Breast epithelium (tissue), 4 donors: ENCODE measurements at places on chromosomes 5 and 9. TPM values are rescaled to one million over a fixed set of nuclear protein-coding genes. Genes with fewer than 3 reads are reported as not detected.
A peak's percentile ranks its signal among the peaks of the same experiment; 100 is the strongest.

- no peaks in the 10 kb centered on the region for H3K27me3 ChIP-seq
- no peaks in the 10 kb centered on the region for H3K36me3 ChIP-seq
- no peak for DNase-seq
- H3K4me3 ChIP-seq = no peak overlapping the region
- no peak overlapping the region for H3K27ac ChIP-seq
- H3K4me1 ChIP-seq = no peaks in the 10 kb centered on the region
Observed at GRCh38 chr5:16877267-16877935, 58.7 kb downstream of the MYO10 start.

GRCh38 chr5:107687404-107687803 lies 16.7 kb upstream of the EFNA5 start:
- H3K36me3 ChIP-seq = no peaks in the 10 kb centered on the region
- H3K4me3 ChIP-seq = no peak overlapping the region
- DNase-seq = no peak

GRCh38 chr5:125575891-125576505 lies 829.6 kb upstream of the ZNF608 start:
- H3K4me3 ChIP-seq = no peak overlapping the region
- H3K27ac ChIP-seq = no peak overlapping the region
- H3K36me3 ChIP-seq = no peaks in the 10 kb centered on the region
- H3K4me1 ChIP-seq = no peaks in the 10 kb centered on the region
- no peak for DNase-seq

DNA sequence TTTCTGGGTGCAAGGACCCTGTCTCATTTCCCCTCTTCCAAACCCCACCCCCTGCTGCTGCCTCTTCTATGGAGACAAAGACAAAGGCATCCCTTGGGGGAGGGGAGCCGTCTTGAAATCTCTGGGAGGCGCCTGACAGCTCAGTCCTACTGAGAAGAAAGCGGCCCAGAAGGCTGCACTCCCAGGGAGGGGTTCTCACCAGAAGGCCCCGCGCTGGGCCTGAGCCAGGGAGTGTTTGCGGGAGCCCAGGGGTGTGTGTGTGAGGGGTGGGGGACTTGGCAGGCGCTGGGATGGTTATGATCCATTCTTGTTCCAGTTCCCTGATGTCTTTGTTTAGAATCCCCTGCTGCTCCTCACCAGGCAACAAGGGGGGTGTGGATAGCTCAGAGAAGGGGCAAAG lies 45.7 kb upstream of the ALDH1B1 start:
- DNase-seq = no peak
- H3K36me3 ChIP-seq = no peaks in the 10 kb centered on the region
- H3K27ac ChIP-seq = no peak overlapping the region
- no peak overlapping the region for H3K4me3 ChIP-seq
- no peaks in the 10 kb centered on the region for H3K27me3 ChIP-seq

- no peak overlapping the region for H3K4me3 ChIP-seq
- no peak for DNase-seq
- no peak overlapping the region for H3K27ac ChIP-seq
- H3K36me3 ChIP-seq = no peaks in the 10 kb centered on the region
Observed at GRCh38 chr9:110152704-110153374, 55.1 kb downstream of the C9orf152 start.

GRCh38 chr9:131270171-131271015 lies 5.9 kb downstream of the FAM78A start:
- H3K27ac ChIP-seq = peak overlapping the region; percentile 57
- H3K36me3 ChIP-seq = no peaks in the 10 kb centered on the region
- H3K4me1 ChIP-seq = no peaks in the 10 kb centered on the region
- H3K27me3 ChIP-seq = no peaks in the 10 kb centered on the region
- DNase-seq = peak; percentile 42
- H3K4me3 ChIP-seq = peak overlapping the region; percentile 15

DNA sequence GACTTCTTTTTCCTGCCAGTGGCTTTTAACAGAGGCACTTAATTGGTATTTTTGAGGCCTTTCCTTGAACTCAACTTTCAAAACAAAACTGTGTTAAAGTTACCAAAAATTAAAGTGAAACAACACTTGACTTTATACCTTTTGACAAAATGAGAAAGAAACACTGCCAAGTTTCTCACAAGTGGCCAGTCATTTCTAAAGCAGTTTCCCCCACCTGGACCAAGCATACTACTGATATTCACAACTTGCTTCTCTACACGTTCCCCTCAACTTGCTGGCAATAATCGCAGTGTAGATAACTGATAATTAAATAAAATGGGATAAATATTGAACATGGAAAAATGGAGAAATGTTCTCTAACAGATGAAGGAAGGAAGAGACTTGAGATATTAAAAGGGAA lies 135.7 kb downstream of the TLR4 start:
- H3K4me1 ChIP-seq = no peaks in the 10 kb centered on the region
- no peaks in the 10 kb centered on the region for H3K27me3 ChIP-seq
- DNase-seq = no peak
- H3K4me3 ChIP-seq = no peak overlapping the region

DNA sequence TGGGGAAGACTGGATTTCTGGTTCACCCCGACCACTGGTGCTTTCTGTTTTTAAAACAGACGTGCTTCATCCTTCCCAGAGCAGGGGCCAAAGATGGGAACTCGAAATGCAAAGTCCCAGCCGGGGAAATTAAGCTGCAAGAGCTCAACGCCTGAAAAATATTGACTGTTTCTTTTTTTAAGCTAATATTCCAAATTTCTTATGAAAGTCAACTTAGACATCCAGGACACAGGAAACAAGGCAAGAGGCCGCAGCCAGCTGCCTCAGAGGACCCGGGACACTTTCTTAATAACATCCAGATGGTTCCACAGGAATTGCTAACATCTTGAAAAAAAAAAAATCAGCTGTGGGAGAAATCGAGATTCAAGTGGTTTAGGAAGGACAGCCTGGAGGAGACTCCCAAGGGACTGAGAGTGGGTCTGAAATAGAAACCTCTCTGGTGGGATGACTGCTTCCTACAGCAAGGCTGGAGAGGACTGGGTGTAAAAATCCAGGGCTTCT lies 144.9 kb downstream of the FGF1 start:
- no peak for DNase-seq
- no peaks in the 10 kb centered on the region for H3K36me3 ChIP-seq
- H3K27me3 ChIP-seq = no peaks in the 10 kb centered on the region
- H3K4me1 ChIP-seq = no peaks in the 10 kb centered on the region

DNA sequence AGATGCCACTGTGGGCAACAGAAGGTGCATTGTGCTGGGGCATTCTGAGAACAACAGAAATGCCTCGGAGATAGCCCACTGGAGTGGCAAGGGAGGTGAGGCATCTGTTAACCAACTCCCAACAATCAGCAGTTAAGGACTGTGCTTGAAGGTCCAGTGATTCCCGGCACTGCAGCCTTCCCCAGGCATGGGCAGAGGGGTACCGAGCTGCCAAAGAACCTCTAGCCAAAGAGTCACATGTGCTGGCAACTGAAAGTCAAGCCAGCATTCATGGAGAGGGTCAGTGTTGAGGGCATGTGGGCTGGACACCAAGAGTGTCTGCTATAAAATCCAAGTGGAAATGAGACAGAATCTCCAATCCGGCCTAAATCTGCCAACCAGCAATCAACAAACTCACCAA lies 149.6 kb downstream of the ASTN2 start:
- H3K36me3 ChIP-seq = no peaks in the 10 kb centered on the region
- no peak overlapping the region for H3K27ac ChIP-seq
- no peaks in the 10 kb centered on the region for H3K4me1 ChIP-seq

- no peaks in the 10 kb centered on the region for H3K4me1 ChIP-seq
- H3K36me3 ChIP-seq = no peaks in the 10 kb centered on the region
- DNase-seq = no peak
- H3K27me3 ChIP-seq = no peaks in the 10 kb centered on the region
- no peak overlapping the region for H3K27ac ChIP-seq
Observed at GRCh38 chr9:4416467-4416866, 73.8 kb upstream of the SLC1A1 start.

DNA sequence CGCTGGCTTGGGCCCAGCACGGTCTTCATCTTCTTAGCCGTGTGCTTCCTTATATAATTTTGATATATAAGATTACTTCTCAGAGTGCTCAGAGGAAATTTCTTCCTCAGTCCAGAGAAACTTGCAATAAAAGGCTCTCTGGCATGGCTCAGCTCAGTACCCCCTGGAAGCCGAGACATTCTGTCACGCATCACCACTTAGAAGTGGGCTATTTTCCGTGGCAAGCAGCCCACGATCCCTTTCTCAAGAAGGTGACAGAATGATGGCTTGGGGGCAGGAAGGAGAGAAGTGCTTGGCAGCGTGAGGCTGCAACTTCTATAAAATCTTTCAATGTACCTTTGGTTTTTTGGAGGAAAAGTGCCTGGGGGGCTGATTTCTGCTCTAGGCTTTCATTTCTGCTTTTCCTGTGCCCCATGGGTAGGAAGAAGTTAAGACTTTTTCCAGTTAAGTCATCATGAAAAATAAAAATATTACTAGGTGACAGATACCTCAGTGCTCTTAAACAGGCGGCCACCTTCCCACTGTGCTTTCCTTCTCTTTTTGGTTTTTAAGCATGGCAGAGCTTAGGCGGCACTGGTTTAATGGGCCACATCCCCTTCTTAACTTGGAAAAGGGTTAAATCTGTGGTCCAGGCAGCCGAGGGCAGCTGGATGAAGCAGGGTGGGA lies 104.6 kb downstream of the MVB12B start:
- H3K36me3 ChIP-seq = no peaks in the 10 kb centered on the region
- no peaks in the 10 kb centered on the region for H3K4me1 ChIP-seq
- no peak for DNase-seq
- no peaks in the 10 kb centered on the region for H3K27me3 ChIP-seq
- H3K27ac ChIP-seq = no peak overlapping the region
- H3K4me3 ChIP-seq = no peak overlapping the region

GRCh38 chr5:78328585-78329173 lies 31.7 kb upstream of the SCAMP1 start:
- DNase-seq = no peak
- no peak overlapping the region for H3K27ac ChIP-seq
- no peak overlapping the region for H3K4me3 ChIP-seq
- no peaks in the 10 kb centered on the region for H3K36me3 ChIP-seq
- no peaks in the 10 kb centered on the region for H3K4me1 ChIP-seq

- no peak overlapping the region for H3K27ac ChIP-seq
- H3K27me3 ChIP-seq = no peaks in the 10 kb centered on the region
- no peaks in the 10 kb centered on the region for H3K36me3 ChIP-seq
- no peak for DNase-seq
Observed at GRCh38 chr9:18014556-18014955, 435.7 kb downstream of the SH3GL2 start.

- H3K27me3 ChIP-seq = no peaks in the 10 kb centered on the region
- no peak for DNase-seq
- H3K4me1 ChIP-seq = peaks cover 4% of the 10 kb centered on the region
- H3K4me3 ChIP-seq = no peak overlapping the region
- no peaks in the 10 kb centered on the region for H3K36me3 ChIP-seq
Observed at GRCh38 chr9:91711755-91712601, 238.1 kb downstream of the ROR2 start.

GRCh38 chr9:86246752-86247161 lies 12.7 kb downstream of the C9orf153 start:
- no peak for DNase-seq
- no peak overlapping the region for H3K4me3 ChIP-seq
- no peaks in the 10 kb centered on the region for H3K4me1 ChIP-seq
- no peaks in the 10 kb centered on the region for H3K27me3 ChIP-seq
- no peak overlapping the region for H3K27ac ChIP-seq

DNA sequence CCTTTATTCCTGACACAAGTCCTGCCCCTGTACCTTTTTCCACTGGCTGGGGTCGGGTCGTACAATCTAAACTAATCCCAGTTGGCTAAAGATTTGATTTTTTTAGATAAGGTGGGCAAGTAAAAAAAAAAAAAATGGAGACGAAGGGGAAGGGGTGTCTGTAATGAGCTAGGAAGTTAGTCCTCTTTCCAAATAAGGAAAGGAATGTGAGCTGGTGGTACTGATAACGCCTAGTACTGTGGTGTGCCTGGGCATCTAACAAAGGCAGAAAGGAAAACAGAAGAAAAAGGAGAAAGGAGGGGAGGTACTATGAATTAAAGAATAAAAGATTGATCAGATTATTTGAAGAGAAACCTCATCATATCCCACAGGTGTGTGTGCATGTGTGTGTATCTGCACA lies 21.3 kb downstream of the PRDM9 start:
- DNase-seq = no peak
- H3K27me3 ChIP-seq = no peaks in the 10 kb centered on the region
- H3K27ac ChIP-seq = no peak overlapping the region
- no peaks in the 10 kb centered on the region for H3K36me3 ChIP-seq
- H3K4me3 ChIP-seq = no peak overlapping the region

DNA sequence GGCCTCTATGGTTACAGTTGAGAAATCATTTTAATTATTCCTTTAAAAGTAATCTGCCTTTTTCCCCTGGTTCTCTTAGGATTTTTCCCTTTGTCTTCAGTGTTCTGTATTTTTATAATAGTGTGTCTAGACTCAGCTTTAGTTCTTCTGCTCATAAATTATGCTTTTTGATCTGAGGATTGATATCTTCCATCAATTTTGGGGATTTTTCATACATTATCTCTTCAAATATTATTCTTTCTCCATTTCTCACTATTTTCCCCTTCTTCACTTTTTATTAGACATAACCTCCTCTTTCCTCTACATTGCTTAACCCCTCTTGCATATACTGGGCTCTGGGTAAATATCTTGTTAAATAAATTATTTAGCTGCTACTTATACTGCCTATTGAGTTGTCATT lies 36.3 kb upstream of the IL13 start:
- H3K4me3 ChIP-seq = no peak overlapping the region
- no peak for DNase-seq
- H3K27ac ChIP-seq = no peak overlapping the region
- H3K27me3 ChIP-seq = no peaks in the 10 kb centered on the region
- no peaks in the 10 kb centered on the region for H3K4me1 ChIP-seq
- no peaks in the 10 kb centered on the region for H3K36me3 ChIP-seq

- no peak for DNase-seq
- no peaks in the 10 kb centered on the region for H3K27me3 ChIP-seq
- H3K4me1 ChIP-seq = no peaks in the 10 kb centered on the region
- H3K36me3 ChIP-seq = no peaks in the 10 kb centered on the region
- H3K27ac ChIP-seq = no peak overlapping the region
Observed at GRCh38 chr5:94705427-94705826, 87.0 kb downstream of the SLF1 start.

- H3K27ac ChIP-seq = no peak overlapping the region
- H3K4me1 ChIP-seq = no peaks in the 10 kb centered on the region
- H3K4me3 ChIP-seq = no peak overlapping the region
- H3K27me3 ChIP-seq = no peaks in the 10 kb centered on the region
Observed at GRCh38 chr9:120757026-120757913, 35.9 kb downstream of the FBXW2 start.

DNA sequence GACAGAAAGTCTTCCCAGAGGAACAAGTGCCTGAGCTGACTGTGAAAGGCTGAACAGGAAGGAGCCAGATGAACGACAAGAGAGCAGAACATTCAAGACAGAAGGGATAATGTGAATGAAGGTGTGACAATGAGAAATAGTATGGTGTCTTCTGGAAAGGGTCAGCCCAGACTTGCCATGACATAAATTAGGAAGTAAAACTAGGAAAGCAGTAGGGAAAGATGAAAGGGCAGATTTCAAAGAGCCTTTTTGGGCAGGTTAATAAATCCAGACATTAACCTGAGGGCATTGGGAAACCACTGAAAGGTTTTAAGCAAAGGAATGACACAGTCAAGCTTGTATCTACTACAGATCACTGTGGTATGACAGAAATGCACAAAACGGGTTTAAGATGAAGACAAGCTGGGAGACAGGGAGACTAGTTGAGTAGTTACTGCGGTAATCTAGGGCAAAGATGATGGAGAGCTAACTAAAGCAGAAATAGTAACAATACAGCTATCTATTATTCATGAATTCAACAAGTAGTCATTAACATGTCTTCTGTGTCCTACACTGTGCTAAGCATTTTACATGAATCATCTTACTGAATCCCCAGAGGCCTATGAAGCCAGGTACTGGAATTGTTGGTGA lies 580.9 kb upstream of the WWC1 start:
- H3K4me1 ChIP-seq = no peaks in the 10 kb centered on the region

The MLANA gene
- not detected for total RNA-seq

The NUTM2F gene
- not detected for total RNA-seq

The RIC1 gene
- 42.6 TPM for total RNA-seq

The TMEM252 gene
- total RNA-seq = not detected

The SLC34A3 gene
- total RNA-seq = not detected

The PCDHGB7 gene
- 21.3 TPM for total RNA-seq

The PTGR1 gene
- 68.2 TPM for total RNA-seq
